ENCODE measurements at places on chromosomes 4 and X. TPM values are rescaled to one million over a fixed set of nuclear protein-coding genes. Genes with fewer than 3 reads are reported as not detected.

The PABPC4L gene
- 0.90 TPM for total RNA-seq

The BTC gene
- total RNA-seq, result 0.32 TPM

The DCUN1D4 gene
- 23.3 TPM for total RNA-seq

The VCX3A gene
- not detected for total RNA-seq

The CYLC1 gene
- total RNA-seq, result not detected

The FAM53A gene
- 11.1 TPM for total RNA-seq

The CYSLTR1 gene
- 0.06 TPM for total RNA-seq

The INTS12 gene
- total RNA-seq, result 18.1 TPM

GRCh38 chr4:85762529-85762871 is 287.6 kb downstream of the ARHGAP24 start:
- peak; percentile 75 for DNase-seq

- DNase-seq, result peak; percentile 48
These were observed 62.1 kb downstream of the EDNRA start for GRCh38 chr4:147543034-147543433.

- DNase-seq, result peak; percentile 79
These were observed 254.7 kb downstream of the PALLD start for GRCh38 chr4:168751263-168752225.

DNA sequence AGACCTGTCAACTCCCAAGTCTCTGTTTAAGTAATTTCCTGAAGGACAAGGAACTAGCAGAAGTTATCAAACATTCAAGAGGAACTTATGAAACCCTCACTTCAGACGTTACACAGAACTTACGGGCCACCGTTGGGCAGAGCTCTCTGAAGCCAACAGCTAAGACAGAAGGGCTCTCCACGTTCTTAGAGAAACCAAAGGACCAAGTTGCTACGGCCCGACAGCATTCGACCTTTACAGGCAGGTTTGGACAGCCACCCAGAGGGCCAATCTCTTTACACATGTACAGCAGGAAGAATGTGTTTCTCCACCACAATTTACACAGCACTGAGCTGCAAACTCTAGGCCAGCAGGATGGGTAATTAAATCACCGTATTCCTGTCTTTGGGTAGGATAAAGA is 705.1 kb upstream of the GRID2 start:
- no peak for DNase-seq

GRCh38 chrX:104281564-104281963 is 26.8 kb upstream of the ESX1 start:
- DNase-seq, result no peak

DNA sequence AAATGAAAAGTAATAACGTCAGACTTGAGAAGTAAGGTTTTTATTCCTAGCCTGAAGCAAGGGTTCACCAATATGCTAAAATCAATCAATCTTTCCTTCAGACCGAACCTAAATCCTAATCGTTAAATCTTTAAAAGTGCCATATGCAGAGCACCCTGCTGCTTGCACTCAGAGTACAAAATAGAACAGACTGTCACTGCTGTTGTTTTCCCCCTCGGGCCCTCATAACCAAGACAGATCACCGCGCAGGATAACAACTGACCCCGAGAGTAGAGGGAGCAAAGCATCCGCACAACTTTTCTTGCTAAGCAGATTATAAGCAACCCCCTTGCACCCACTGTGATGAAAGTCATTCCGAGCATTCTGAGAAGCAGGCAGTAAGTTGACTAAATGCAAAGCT is 550.9 kb upstream of the NDST4 start:
- no peak for DNase-seq
